ENCODE measurements at places on chromosomes 6 and 20.
A peak's percentile ranks its signal among the peaks of the same experiment; 100 is the strongest.

DNA sequence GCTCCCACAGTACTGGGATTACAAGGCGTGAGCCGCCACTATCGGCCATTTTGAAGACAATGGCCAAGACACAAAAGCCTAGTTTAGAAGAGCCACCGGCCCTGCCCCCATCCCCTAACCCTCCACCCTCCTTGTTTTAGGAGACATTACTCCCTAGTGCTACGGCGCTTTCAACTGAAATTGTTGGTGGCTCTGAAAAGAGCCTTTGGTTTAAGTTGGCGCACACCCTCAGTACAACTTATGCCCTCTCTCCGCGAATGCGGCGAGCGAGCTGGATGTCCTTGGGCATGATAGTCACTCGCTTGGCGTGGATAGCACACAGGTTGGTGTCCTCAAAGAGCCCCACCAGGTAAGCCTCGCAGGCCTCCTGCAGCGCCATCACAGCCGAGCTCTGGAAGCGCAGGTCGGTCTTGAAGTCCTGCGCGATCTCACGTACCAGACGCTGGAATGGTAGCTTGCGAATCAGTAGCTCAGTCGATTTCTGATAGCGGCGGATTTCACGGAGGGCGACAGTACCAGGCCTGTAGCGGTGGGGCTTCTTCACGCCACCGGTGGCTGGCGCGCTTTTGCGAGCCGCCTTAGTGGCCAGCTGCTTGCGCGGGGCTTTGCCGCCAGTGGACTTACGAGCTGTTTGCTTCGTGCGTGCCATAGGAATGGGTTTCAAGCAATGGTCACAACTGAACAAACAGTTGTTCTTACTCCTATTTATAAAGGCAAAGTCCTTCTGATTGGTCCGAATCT lies 114.9 kb upstream of the BTN3A2 start:
- peak; percentile 85 for DNase-seq

DNA sequence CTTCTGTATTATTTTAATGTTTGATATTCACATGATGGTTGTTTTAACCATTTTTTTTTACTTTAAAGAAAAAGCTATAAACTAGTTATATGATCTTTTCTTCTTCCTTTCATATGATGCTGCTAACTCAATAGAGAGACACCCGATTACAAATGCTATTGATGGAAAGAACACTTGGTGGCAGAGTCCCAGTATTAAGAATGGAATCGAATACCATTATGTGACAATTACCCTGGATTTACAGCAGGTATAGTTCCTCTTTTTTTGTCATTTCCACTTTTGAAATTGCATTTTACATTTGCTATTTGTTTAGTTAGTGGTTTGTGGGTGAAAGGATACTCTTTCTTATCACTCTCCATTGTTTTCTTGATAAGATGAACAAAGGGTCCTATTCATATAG lies 176.7 kb downstream of the LAMA2 start:
- DNase-seq, result no peak

DNA sequence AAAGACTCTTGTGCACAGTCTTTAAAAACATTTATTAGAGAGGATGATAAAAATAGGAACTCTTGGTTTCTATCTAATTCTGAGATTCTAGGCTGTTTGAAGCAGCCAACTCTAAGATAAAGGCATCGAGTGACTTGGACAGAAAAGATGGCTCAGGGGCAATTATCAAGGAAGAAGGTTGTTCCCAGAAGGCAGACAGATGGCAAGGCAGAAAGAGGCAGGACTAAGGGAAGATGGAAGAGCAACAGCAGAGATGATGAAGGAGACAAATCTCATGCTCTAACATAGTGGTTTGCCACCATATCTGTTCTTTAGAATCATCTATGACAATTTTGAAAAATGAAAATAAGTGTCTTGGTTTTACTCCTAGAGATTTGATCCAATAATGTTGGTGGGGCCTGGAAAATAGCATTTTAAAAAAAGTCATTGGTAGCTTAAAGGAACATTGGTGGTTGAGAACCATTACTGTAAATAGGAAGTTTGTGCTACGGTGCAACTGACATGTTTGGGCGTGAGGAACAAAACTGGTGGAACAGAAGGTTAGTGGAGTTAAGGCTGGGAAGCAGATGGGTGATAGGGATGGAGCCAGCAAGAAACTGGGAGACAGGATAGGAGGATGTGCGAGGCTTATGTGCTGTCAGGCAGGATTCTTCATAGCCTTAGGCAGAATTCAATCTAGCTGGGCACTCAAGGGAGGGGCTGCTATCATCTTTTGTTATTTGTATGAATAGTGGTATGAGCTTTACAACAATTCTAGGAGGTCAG lies 751.1 kb downstream of the DHX35 start:
- DNase-seq, result no peak

GRCh38 chr6:146200176-146200575 lies 171.3 kb downstream of the GRM1 start:
- peak; percentile 62 for DNase-seq

DNA sequence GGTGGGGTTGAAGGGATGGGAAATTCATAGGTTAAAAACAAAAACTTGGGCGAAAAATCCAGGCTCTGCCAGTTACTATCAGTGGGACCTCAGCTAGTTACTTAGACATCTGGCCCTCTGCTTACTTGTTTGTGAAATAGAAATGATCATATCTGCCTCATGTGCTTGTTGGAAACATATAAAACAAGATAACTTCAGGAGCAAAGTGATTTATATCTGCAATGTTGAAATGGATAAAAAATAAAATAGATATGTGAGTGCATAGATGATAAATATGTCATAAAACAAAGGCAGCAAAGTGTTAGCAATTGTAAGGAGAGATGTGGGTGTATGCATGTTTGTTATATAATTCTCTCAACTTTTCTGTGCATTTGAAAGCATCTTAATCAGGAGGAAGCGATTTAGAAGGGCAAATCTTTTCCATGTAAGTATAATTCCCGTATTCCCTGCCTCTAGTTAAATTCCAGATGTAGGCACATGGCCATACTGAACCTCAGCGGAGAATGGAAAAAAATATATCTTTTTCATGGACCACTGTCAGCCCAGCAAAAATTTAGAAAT lies 579.0 kb upstream of the FLRT3 start:
- DNase-seq, result no peak

- DNase-seq, result no peak
Measured at GRCh38 chr6:106894978-106895702, 79.4 kb downstream of the CD24 start.

DNA sequence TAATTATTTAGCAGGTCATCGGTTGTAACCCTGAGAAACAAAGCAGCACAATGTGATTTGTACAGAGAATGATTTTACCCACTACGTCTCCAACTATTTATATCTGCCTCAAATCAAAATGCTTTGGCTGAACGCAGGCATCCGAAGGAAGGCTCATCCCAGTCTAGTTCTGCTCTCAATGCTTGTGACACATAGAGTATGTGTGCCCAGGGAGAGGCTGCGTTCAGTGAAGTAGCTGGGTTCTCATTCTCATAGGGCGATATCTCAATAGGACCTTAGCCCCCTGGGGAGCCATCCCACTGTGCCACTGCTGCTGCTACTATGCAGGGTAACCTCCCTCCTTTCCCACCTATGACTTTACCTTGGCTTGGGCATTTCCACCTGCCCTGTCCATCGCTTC lies 407 bp downstream of the GABRR2 start:
- DNase-seq, result no peak

- no peak for DNase-seq
Measured at GRCh38 chr6:122871079-122871478, 82.0 kb downstream of the SMPDL3A start.

- no peak for DNase-seq
Measured at GRCh38 chr6:160634706-160635105, 29.4 kb downstream of the LPA start.

- no peak for DNase-seq
Measured at GRCh38 chr6:90190752-90191395, 105.8 kb downstream of the BACH2 start.
